ENCODE measurements at places on chromosomes 3 and 15.

DNA sequence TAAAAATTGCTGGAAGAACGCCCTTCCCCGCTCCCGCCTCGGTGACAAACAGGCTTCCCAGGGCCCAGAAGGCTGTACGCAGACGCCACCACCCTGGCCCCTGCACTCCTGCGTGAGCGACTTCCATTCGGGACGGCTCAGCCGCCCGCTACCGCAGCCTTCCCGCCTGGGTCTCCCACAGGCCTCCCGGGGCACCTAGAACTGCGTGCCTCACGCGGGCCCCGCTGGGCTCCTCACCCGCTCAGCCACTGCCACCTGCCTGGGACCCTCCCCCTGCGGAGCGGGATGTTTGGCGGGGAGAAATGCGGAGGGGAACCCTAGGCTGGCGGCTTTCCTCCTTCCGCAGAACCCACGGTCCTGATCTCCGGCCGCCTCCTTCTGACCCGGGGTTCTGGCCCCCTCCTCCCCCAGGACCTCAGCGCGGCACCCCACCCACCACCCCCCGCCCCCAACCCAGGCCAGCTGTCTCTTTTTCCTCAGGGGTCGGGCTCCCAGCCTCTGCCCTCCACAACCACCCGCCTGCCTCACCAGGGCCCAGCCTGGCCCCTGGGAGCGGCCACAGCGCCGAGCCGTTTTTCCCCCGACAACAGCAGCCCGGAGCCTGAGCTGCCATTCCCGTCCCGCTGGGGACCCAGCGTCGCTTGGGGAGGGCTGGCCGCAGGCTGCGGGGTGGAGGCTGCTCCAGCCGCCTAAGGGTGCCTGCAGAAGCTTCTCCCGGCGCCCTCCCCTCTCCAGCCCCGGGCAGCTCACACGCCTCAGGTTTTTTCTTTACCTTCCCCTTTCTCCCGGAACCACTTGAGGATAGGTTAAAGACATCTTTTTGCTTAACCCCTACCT lies 27.6 kb upstream of the RAB7A start:
- no peak for DNase-seq

DNA sequence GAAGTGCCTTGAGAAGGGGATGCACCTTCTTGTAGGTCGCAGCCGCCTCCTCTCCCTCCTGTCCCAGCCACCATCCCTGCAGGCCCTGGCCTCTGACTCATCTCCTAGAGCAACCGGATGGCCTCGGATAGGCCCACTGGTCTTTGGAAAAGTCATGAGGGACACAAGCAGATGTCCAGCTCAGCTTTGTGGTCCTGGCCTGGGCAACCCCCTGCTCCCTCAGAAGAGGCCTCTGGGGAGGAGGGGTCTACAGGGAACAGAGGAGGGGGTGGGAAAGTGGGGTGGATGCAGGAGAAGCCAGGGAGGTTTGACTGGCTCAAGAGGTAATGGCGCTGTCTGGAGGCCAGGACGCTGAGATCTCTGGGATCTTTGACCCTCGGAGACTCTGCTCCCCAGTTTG lies 259.2 kb upstream of the TLE3 start:
- peak; percentile 14 for DNase-seq

DNA sequence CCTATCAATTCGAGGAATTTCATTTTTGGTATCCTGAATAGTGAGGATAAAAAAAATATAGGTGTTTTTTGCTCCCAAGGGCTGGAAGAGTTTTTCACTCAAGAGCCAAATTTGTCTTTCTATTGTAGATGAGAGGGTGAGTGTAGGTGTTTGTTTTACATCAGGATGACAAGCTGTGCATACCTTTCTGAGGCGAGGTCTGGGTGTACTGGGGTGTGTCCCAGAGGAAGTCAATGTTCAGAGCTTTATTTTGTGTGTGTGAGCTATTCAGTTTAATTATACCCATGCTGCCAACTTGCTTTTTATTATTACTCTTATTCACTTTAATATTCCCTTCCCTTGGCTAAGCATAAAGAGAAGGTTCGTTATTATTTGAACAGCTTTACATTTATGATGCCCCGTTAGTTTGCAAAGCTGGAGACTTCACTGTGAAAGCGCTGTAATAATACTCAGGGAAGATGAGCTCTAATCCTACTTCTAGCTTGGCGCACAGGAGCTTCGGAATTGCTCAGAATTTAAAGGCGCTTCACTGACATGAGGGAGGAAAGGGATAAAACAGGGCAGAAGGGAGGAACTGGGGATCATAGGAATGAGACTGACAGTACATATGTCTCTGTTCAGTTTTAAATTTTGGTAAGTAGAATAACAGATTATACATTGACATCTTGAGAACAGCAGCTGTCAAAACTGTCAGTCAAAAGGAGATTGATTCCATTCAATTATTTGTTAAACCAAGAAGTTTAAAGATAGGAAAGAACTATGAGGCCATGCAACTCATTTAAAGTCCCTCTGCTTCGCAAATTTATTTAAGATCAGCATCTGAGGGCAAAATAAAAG lies 117.7 kb upstream of the TP63 start:
- no peak for DNase-seq

DNA sequence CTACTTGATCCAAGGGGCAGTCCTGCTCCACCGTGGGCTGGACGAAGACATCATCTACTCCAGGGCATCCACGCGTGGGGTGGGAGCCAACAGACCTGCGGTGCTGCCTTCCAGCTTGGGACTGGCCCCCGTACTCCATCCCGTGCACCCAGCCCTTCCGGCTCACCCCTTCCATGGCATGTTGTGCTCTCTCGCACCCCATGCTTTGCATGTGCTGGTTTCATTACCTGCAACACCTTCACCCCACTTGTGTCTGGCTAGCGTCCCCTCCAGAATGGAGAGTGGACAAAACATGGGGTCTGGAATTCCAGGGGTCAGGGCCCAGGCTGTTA lies 30.2 kb downstream of the SEMA7A start:
- DNase-seq: no peak

GRCh38 chr15:87761736-87762509 lies 494.6 kb downstream of the NTRK3 start:
- DNase-seq: no peak

DNA sequence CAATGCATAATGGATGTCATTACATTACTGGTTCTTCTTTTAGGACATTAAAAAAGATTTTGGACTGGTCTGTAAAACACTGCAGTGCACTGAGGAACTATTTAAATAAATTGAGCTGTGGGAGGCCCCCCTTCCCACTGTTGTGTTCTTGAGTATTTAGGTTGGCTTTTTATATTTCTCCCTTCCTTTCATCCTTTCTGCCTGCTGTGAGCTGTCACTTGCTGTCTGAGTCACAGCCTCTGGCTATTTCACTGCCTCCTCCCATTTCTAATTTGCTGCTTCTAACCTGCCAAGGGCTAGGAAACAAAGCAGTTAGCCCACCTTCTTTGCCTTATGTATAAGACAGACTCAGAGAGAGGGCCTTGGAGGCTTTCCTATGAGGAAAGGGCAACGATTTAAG lies 89.0 kb upstream of the FNDC3B start:
- DNase-seq: peak; percentile 44

DNA sequence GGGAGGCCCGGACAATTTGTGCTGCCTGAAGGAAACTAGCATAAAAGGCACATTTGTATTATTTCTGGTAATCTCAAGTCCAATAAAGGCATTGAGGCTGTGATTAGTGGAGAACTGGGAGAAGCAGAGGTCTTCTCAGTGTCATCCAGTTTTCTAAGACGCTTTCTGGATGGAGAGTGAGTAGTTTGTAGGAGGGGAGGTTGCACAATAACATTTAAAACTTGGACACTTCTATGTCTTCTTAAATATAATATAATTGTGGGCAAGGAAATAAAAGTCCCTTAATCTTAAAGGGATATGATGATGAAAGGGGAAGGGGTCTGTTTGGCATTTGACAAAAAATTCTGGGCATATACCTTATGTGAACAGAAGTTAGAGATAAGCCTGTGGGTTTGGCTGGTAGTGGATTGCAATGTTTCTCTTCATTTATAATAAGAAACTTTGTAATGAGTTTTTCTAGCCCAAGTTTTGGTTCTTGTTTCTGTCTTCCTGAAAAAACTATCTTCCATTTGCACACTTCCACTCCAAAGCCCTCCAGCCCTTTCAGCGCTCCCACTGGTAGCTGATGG lies 291.6 kb upstream of the TGFBR2 start:
- DNase-seq: no peak

GRCh38 chr3:99852851-99853250 lies 35.2 kb downstream of the CMSS1 start:
- DNase-seq: no peak
